Hindlimb muscle (tissue), 1 donor: ENCODE measurements at places on chromosomes 1 and 21.

- DNase-seq, result peak; percentile 39
Measured at GRCh38 chr1:15426492-15427279, 11.6 kb upstream of the CTRC start.

GRCh38 chr1:161407451-161407985 is 39.8 kb upstream of the CFAP126 start:
- DNase-seq, result no peak

DNA sequence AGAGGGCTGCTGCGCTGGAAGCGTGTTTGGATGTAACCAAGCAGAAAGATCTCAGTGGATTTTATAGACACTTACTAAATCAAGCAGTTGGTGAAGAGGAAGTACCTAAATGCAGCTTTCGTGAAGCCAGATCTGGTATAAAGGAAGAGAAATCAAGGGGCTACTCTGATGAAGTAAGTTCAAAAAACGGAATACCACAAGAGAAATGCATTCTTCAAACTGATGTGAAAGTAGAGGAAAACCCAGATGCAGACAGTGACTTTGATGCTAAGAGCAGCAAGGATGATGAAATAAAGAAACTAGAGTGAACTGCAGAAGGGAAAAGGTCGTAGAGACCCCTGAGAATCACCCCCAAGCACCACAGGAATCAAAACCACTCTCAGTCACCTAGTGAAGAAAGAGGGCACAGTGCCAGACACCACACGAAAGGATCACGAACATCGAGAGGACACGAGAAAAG is 40.8 kb upstream of the NEXN start:
- no peak for DNase-seq

DNA sequence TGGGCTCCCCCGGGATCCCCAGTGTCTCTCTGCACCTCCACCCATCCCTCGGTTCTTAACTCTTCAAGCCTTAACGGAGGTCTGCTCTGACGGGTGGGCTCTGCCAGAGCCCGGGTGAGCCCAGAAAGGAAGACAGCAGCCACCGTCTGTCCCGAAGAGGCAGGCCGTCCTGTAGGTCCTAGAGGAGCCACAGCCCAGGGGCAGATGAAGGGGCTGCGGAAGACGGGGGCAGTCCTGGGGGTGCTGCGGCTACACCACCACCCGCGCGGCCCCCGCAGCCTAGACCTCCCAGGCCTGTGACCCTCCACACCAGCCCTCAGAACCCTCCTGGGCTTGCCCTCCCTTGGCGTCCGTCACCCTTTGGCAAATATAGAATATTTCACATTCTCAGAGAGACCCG is 71.0 kb downstream of the UMODL1 start:
- no peak for DNase-seq

DNA sequence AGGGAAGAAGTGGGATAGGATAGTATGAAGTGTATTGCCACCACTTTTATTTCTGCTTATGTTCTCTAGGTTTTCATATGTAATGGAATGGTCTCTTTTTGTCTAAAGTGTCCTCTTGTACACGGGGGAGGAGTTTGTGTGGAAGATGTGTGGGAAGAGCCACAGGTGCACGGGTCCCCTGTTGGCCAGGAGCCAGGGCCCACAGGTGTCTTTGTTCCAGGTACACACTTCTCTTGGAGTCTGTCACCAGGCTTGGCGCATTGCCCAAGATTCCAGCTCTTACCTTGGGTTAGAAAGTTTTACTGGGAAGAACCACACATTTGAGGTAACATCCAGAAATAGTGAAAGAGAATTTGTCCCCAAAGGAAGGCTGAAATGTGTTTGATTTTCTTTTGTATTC is 10.5 kb downstream of the TENT5C start:
- no peak for DNase-seq

DNA sequence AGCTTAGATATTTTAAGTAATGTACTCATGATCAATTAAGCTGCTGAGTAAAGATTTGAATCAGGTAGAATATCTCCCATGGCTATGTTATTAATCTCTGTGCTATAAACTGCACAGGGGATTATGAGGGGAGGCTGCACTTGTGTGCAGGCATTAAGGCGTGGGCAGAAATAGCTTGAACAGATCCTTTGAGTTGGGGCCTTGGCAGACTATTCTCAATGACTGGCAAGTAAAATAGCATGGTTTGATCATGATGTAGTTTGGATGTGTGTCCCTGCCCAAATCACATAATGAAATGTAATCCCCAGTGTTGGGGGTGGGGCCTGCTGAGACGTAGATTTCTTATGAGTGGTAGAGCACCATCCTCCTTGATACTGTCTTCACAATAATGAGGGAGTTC is 220.3 kb downstream of the PLPP3 start:
- peak; percentile 19 for DNase-seq

GRCh38 chr21:34797201-34797525 is 128.4 kb downstream of the CLIC6 start:
- no peak for DNase-seq

GRCh38 chr1:183163316-183163715 is 22.7 kb upstream of the LAMC2 start:
- no peak for DNase-seq

DNA sequence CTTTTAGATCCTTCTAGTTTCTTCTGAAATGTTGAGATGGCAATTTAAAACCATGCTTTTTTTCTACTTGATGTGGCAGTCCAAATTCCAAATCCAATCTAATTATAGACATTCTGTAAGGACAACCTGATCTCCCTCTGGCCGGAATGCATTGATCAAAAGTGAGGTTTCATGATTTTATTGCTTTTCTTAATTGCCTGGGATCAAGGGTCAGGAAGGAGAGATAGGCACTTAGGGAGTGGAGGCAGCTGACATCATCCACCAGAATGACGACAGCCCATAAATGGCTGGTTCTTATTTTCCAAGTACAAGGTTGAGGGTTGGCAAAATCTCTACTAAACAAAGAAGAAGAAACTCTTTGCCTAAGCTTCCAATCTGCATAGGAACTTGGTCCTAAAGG is 46.4 kb upstream of the SCCPDH start:
- no peak for DNase-seq

- no peak for DNase-seq
Measured at GRCh38 chr1:67575861-67576260, 109.1 kb upstream of the GADD45A start.
